ENCODE measurements at places on chromosomes 3 and 15. TPM values are rescaled to one million over a fixed set of nuclear protein-coding genes. Genes with fewer than 3 reads are reported as not detected.

- no peaks in the 10 kb centered on the region for H3K4me1 ChIP-seq
- no peak overlapping the region for H3K4me3 ChIP-seq
Observed at GRCh38 chr3:57017459-57017845, 43.0 kb upstream of the SPATA12 start.

Gene NR1D2
- total RNA-seq, result 49.3 TPM

Gene ST8SIA2
- total RNA-seq, result 0.38 TPM

GRCh38 chr3:137963463-137963862 is 46.5 kb upstream of the CLDN18 start:
- no peak for DNase-seq
- no peaks in the 10 kb centered on the region for H3K4me1 ChIP-seq
- no peak overlapping the region for H3K27ac ChIP-seq
- H3K4me3 ChIP-seq, result no peak overlapping the region

GRCh38 chr3:170258105-170258487 is 35.9 kb downstream of the PRKCI start:
- H3K27ac ChIP-seq, result no peak overlapping the region
- no peak for DNase-seq
- H3K36me3 ChIP-seq, result peaks cover 3% of the 10 kb centered on the region
- H3K4me1 ChIP-seq, result no peaks in the 10 kb centered on the region

DNA sequence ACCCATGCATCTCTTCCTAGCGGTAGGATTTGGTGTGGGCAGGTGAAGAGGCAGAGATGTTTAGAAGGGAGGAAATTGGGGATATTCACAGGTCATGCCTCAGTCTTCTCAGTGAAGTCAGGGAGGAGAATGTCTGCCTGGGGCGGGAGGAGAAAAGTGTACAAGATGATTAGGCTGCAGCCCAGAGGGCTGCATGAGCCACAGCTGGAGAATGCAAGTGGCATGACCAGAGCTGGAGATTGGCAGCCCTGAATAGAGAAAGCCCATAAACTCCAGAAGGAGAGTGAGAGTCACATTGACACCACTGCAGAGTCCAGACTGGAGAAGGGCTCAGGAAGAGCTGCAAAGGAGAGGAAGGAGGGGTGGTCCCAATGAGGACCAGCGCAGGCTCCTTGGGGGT is 22.6 kb downstream of the PDHB start:
- no peak overlapping the region for H3K27ac ChIP-seq
- no peak for DNase-seq
- no peaks in the 10 kb centered on the region for H3K36me3 ChIP-seq
- H3K27me3 ChIP-seq, result no peaks in the 10 kb centered on the region
- peaks cover 5% of the 10 kb centered on the region for H3K4me1 ChIP-seq

Gene MYNN
- total RNA-seq, result 14.7 TPM

Gene GPR62
- total RNA-seq, result 0.09 TPM

DNA sequence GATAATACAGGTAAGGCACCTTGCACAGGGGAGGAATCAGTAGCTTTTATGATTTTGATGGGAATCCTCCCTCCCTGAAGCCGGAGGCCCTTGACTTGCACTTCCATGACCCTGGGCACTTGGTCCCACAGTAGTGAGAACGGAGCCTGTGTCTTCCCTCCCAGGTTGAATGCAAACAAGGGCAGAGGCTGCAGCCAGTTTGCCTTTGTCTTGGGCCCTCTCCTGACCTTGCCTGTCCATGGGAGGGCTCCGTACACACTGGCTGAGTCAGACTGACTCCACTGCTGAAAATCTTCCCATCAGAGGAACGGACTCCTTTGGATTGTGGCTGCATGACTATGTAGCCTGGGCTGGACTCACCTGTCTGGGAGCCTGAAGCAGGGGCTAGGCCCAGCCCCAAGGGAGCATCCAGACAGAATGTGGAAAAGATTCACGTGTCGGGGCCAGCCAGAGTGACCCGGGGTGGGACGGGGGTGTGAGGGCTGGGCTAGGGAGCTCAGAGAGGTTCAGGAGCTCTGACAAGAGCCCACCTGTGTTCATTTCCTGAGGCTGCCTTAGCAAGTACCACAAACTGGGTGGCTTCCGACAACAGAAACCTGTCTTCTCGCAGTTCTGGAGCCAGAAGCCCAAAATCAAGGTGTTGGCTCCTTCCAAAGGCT is 9.5 kb downstream of the TBC1D21 start:
- H3K27me3 ChIP-seq, result no peaks in the 10 kb centered on the region
- no peak overlapping the region for H3K27ac ChIP-seq

DNA sequence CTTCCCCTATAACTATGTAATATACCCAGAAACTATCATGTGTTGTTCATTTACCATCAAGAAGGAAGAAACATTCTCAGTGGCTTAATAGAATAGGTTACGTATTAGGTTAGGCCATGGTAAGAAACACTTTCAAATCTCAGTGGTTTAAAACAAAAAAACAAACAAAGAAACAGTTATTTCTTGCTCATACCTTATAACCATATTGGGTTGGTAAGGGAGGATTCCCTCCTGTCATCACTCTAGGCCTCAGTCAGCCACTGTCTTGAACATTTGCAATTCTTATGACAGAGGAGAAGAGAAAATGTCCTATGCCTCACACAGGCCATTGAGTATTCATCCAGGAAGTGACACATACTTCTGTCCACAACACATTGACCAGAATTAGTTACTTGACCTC is 727.7 kb upstream of the NECTIN3 start:
- DNase-seq, result no peak
- H3K27me3 ChIP-seq, result no peaks in the 10 kb centered on the region
- no peaks in the 10 kb centered on the region for H3K4me1 ChIP-seq
- H3K27ac ChIP-seq, result peak overlapping the region; percentile 15
- no peaks in the 10 kb centered on the region for H3K36me3 ChIP-seq

DNA sequence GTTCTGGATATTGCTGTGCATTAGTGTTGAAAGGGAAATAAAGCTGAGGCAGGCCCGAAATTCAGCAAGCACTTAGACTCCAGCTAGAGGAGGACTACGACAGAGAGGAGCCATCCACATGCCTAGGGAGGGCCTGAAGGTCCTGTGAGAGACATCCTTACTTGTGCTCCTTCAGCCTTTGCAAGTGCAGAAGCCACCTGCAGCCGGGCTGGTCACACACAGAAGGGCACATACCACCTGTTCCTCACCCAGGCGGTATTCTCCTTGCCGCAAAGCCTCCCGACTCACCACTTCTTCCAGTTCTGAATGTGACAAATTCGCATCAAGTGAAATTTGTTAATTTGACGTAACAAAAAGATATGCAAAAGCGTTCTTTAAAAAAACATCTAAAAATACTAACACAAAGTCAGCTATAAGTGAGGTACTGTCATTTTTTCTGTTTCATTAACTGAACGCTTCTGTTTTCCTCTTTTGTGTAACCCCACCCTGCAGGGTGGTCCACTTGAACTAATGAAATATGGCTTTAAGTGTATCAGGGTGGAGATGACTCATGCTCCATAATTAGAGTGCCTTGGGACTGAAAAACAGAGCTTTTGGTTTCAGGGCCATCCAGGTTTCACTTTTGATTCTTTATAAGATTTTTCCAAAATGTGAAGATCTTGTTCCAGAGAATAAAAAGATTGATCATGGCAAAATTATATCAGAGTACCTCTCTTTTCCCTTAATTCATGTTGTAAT is 467.9 kb upstream of the ATP11B start:
- H3K27me3 ChIP-seq, result no peaks in the 10 kb centered on the region
- no peaks in the 10 kb centered on the region for H3K4me1 ChIP-seq
- no peak overlapping the region for H3K27ac ChIP-seq

DNA sequence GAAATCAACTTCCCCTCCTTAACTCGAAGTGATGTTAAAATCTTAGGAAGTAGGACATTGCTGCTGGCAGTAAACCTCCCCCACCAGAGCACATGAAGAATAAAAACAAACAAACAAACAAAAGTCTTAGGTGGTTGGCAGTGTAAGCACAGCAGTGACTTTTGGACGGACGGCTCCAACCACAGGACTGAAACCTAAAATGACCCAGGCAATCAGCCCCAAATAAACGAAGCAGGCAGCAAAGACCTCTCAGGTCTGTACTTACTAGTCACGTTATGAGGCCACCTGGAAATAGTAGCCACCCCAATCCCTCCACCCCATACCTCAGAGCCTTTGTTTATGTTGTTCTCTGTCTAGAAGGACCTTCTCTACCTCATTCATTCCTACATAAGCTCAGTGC is 33.5 kb upstream of the HES1 start:
- no peak overlapping the region for H3K4me3 ChIP-seq
- H3K27ac ChIP-seq, result no peak overlapping the region
- DNase-seq, result no peak
- H3K4me1 ChIP-seq, result peaks cover 27% of the 10 kb centered on the region
- H3K27me3 ChIP-seq, result no peaks in the 10 kb centered on the region

DNA sequence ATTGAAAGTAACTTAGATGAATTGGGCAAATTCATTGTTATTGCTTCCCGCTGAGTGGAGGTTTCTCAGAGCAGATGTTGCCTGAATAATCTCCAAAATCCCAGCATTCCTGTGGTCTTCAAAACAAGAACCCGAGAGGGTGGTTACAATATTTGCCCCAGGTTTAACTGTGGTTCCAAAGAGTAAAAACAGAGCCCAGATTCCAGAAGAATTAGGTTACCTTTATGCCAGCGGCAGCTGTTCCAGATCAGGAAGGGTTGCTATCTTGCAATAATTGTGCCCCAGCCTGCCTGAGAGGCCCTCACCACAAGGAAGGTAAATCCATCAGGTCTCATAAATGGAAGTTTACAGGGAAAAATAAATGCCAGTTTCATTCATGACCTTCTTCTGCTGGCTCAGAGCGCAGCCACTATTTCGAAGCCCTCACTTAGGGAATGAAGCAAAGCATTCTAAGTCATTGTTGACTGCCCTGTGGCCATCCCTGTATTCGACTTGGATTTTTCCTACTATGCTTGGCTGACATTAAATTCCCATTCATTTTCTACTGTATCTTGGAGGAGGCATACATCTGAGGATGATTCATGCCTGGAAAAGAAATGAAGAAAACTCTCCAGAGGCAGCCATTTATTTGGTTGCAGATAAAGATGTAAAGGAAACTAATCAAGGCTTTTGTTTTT is 54.6 kb downstream of the SSUH2 start:
- H3K4me1 ChIP-seq, result no peaks in the 10 kb centered on the region
- H3K4me3 ChIP-seq, result no peak overlapping the region
- no peaks in the 10 kb centered on the region for H3K27me3 ChIP-seq
- H3K27ac ChIP-seq, result no peak overlapping the region
- no peaks in the 10 kb centered on the region for H3K36me3 ChIP-seq
- DNase-seq, result no peak

GRCh38 chr15:88908697-88909621 is 4.2 kb downstream of the MFGE8 start:
- H3K36me3 ChIP-seq, result no peaks in the 10 kb centered on the region
- no peak for DNase-seq
- H3K4me3 ChIP-seq, result no peak overlapping the region
- H3K4me1 ChIP-seq, result no peaks in the 10 kb centered on the region
- no peaks in the 10 kb centered on the region for H3K27me3 ChIP-seq

DNA sequence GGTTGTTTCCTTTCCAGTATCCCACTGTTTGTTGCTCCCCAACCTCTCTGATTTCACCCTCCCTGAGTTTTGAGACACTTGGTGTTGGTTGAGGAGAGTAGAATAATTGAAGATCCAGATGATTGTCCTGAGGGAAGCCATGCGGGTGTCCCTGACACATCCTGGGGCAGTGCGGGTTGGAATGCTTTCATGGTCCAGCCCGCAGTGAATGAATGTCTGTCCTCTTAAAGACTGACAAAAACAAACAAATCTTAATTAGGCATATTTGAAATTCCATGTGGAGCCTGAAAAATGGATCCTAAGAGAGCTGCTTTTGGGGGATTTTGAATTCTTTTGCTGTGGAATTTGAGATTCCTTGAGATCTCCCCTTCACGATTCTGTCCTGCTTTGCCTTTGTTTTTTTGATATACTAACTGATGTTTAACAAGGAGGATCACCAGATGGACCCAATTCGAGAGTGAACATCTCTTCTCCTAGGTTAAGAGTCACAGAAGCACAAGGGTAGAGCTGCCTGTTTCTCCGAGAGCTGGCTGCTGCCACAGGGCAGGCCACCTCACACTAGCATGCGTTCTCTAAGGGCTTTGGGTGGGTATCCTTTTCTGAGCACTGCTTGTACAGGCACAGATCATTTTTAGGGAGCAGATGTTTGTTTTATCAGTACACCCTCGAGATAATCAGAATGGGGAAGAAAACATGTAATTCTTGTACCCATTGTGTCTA is 47.4 kb downstream of the GPR171 start:
- no peaks in the 10 kb centered on the region for H3K4me1 ChIP-seq
- no peak for DNase-seq
- H3K36me3 ChIP-seq, result no peaks in the 10 kb centered on the region
- no peaks in the 10 kb centered on the region for H3K27me3 ChIP-seq

GRCh38 chr3:93931597-93932229 is 42.0 kb downstream of the PROS1 start:
- no peaks in the 10 kb centered on the region for H3K27me3 ChIP-seq
- H3K27ac ChIP-seq, result no peak overlapping the region
- H3K4me1 ChIP-seq, result no peaks in the 10 kb centered on the region
- no peak for DNase-seq
- no peaks in the 10 kb centered on the region for H3K36me3 ChIP-seq

GRCh38 chr3:42529468-42529867 is 27.0 kb downstream of the VIPR1 start:
- H3K4me3 ChIP-seq, result no peak overlapping the region
- no peaks in the 10 kb centered on the region for H3K36me3 ChIP-seq
- H3K4me1 ChIP-seq, result no peaks in the 10 kb centered on the region
- no peaks in the 10 kb centered on the region for H3K27me3 ChIP-seq

GRCh38 chr3:19399836-19400235 is 251.5 kb downstream of the KCNH8 start:
- H3K27ac ChIP-seq, result no peak overlapping the region
- H3K4me1 ChIP-seq, result no peaks in the 10 kb centered on the region
- H3K4me3 ChIP-seq, result no peak overlapping the region
- no peak for DNase-seq
- H3K27me3 ChIP-seq, result no peaks in the 10 kb centered on the region
- H3K36me3 ChIP-seq, result no peaks in the 10 kb centered on the region

Gene PRKCD
- 26.6 TPM for total RNA-seq

GRCh38 chr3:43423142-43423541 is 136.8 kb downstream of the SNRK start:
- no peaks in the 10 kb centered on the region for H3K36me3 ChIP-seq
- no peaks in the 10 kb centered on the region for H3K27me3 ChIP-seq
- H3K27ac ChIP-seq, result no peak overlapping the region
- no peak overlapping the region for H3K4me3 ChIP-seq

DNA sequence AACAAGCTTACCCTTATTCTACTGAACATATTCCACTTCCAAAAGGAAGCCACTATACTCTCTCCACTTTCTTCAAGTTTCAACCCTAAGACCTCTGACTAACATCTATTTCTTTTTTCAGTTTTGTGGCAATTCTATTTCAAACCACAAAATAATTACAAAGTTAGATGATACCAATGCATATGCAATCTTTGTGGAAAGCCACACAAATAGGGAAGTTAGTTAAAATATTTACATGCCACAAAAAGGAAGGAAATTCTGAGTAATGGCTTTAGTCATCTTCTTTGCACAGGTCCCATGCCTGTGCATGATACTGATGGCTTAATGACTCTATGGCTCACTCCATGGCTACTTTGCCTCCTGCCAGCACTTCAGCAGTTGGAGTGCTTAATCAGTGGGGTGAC is 57.0 kb upstream of the MCTP2 start:
- H3K4me3 ChIP-seq, result no peak overlapping the region
- H3K27me3 ChIP-seq, result no peaks in the 10 kb centered on the region
- no peak overlapping the region for H3K27ac ChIP-seq
- H3K36me3 ChIP-seq, result no peaks in the 10 kb centered on the region

Gene CFAP100
- total RNA-seq, result not detected
